ENCODE measurements at places on chromosomes 2 and 18.

GRCh38 chr18:31954349-31954748 lies 11.4 kb upstream of the TRAPPC8 start:
- DNase-seq: no peak

GRCh38 chr2:236167297-236168109 lies 683 bp downstream of the GBX2 start:
- no peak for DNase-seq

GRCh38 chr2:26864226-26864625 lies 16.3 kb downstream of the DPYSL5 start:
- no peak for DNase-seq

DNA sequence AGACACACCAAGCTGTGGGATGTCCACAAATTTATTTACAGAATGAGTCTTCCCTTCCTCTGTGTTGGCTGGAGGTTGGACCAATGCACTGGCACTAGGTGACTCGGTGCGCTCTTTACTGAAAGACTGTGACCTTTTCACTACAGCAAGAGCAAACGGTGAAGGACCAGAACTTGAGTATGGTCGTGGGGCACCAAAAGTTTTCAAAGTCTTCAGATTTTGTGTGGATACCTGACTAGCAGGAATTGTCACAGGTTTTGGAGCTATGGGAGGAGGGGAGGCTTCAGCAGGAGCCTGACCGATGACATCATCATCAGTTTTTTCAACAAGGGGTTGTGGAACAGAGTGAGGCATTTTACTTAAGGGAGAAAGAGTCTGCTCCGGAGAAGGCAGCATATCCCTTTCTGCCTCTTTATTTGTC lies 73.0 kb upstream of the GRB14 start:
- no peak for DNase-seq

DNA sequence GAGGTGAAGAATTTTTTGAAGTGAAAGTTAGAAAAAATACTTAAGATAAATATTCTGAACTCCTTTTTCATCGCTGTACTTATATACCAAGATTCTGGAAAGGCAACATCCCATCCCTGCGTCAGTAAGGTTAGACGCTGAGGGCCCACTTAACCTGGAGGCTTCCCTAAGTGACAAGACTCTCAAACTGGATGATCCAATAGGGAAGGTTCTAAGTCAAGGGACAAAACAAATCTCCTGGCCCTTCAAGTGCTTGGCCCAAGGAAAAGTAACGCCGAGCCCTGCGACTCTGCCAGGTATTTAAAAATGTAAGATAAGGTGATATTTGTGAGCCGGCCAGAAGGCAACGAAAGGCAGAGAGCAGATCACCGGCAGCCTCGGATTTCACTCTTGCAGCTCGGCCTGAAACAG lies 1.3 kb downstream of the STK39 start:
- DNase-seq: no peak

GRCh38 chr2:156322686-156323231 lies 9.8 kb downstream of the NR4A2 start:
- no peak for DNase-seq

GRCh38 chr18:12293831-12294230 lies 14.2 kb upstream of the TUBB6 start:
- DNase-seq: no peak
